Fibroblast of lung (primary cell): ENCODE measurements at places on chromosomes 5 and 9.

GRCh38 chr9:101315112-101315450 is 69.7 kb downstream of the BAAT start:
- DNase-seq, result no peak

DNA sequence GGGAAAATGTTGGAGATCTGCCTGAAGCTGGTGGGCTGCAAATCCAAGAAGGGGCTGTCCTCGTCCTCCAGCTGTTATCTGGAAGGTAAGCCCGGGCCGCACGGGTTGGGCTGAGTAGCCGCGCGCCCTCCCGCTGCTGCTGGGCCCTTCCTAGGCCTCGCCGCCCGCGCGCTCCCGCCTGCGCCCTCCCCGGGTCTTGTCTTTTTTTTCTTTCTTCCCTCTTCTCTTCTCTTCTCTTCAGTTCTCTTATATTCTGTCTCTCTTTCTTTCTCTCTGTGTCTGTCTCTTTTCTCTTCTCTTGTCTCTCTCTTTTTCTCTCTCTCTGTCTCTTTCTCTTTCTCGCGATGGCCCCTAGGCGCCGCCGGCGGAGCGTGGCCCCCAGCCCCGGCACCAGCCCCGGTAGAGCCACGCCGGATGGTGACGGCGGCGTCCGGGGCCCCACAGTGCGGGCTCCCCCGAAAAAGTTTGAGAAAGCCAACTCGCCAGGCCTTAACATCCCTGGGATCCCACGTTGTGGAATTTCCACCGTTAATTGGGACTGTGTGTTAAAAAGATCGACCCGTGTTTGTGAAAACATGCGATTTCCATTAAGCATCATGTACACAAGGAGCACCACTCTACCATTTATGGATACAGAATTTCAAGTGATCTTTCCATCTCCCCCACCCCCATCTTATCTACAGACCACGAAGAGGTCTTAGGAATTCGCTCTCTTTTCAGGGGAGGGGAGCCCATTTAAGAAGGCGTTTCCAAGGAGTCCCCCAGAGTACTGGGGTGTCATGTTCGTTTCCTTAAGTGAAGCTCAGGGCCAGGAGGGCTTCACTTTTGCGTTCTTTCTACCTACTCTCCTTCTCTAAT is 616 bp downstream of the ABL1 start:
- peak; percentile 62 for DNase-seq

DNA sequence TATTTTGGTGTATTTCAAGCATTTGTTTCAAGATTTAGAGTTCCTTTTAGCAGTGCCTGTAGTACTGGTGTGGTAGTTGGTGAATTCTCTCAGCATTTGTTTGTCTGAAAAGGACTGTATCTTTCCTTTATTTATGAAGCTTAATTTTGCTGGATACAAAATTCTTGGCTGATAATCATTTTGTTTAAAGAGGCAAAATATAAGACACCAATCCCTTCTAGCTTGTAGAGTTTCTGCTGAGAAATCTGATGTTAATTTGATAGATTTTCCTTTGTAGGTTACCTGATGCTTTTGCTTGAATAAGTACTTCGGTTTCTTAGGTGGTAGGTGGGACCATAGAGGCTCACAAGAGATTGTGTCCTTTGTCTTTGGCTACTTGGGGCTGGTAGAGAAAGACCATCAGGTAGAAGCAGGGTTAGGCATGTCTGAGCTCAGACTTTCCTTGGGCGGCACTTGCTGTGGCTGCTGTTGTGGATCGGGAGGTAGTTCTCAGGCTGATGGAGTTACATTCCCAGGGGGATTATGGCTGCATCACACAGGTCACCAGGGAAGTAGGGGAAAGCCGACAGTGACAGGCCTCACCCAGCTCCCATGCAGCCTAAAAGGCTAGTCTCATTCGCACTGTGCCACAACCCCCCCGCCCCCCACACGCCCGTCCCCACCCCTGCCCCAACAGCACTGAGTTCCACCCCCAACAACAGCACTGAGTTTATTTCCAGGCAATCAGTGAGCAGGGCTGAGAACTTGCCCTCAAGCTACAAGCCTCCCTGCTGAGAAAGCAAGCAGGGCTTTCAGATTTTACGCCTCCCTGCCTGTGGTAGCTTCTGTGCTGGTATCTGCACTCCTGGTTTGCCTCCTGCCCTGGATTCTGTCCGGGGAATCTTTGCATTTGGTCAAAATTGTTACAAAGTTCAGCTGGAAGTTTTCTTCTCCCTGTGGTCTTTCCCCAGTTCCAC is 127.1 kb upstream of the GLRA1 start:
- no peak for DNase-seq

DNA sequence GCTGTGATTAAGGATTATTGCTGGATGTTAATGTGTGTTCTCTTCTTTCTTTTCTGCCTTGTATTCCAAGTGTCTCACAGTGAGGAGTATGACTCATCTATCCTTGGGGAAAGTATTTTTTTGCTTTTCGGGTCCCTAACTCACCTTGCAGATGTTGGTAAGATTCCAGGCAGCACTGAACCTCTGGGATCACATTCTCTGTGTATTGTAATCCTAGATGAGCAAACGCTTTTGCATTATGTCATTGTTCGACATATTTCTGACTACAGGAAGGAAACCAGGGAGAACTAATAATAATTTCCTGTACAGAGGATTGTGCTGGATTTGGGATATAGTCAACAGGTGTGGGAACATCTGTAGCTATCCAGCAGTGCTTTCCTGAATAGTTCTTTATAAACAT is 246.1 kb upstream of the TUT7 start:
- DNase-seq, result peak; percentile 28

GRCh38 chr5:100424017-100424416 is 111.2 kb upstream of the FAM174A start:
- no peak for DNase-seq

DNA sequence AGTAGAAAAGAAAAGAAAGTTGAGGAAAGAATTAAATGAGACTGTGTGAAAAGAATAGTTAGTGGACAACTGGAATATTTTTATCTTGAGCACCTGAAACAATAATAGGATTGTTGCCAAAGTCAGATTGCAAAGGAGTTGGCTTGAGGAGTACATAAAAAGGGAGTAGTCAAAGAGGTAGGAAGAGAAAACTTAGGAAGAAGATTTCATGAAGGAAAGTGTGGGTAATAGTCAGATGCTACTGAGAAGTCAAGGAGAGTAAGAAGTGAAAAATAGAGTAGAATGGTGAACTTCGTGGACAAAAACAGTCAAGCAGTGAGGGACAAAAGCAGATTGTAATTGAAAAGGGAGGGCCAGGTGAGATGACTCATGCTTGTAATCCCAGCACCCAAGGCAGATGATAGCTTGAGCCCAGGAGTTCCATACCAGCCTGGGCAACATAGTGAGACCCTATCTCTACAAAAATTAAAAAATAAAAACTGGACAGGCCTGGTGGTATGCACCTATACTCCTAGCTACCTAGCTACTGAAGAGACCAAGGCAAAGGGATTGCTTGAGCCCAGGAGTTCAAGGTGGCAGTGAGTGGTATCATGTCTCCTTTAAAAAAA is 178.9 kb downstream of the NIPBL start:
- no peak for DNase-seq

- DNase-seq, result peak; percentile 68
Observed at GRCh38 chr5:83927140-83927733, 206.6 kb upstream of the HAPLN1 start.

DNA sequence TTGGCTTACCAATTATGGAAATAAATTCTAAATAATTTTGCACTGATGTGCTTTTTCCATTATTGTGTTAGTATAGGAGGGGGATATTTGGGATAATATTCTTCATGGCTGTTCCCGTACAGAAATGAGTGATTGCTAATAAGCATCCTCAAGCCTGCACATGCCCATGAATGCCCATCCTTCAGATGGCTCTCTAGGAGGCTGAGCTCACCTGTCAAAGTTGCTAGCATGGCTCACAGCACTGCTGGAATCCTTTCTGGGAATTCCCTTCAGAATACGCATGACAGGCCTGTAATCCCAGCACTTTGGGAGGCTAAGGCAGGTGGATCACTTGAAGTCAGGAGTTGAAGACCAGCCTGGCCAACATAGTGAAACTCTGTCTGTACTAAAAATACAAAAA is 124.1 kb downstream of the NXNL2 start:
- DNase-seq, result no peak

GRCh38 chr9:126474206-126474765 is 139.4 kb upstream of the LMX1B start:
- peak; percentile 76 for DNase-seq

- peak; percentile 13 for DNase-seq
Observed at GRCh38 chr5:89929834-89930233, 479.7 kb downstream of the CETN3 start.

DNA sequence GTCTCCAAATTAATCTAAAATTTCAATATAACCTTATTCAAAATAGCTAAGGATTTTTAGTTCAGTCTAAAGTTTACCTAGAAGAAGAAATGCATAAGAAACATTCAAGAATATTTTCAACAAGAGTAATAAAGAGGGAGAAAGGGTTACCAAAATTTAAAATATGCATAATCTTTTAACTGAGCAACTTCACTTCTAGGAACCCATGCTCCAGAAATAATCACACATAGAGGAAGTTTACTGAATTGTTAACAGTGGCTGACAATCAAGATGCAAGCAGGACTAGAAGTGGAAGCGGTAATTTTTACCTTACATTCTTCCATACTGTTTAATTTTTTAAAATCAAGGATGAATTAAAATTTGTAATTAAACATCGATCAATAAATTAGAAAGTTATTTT is 1.9 kb downstream of the PJA2 start:
- no peak for DNase-seq

DNA sequence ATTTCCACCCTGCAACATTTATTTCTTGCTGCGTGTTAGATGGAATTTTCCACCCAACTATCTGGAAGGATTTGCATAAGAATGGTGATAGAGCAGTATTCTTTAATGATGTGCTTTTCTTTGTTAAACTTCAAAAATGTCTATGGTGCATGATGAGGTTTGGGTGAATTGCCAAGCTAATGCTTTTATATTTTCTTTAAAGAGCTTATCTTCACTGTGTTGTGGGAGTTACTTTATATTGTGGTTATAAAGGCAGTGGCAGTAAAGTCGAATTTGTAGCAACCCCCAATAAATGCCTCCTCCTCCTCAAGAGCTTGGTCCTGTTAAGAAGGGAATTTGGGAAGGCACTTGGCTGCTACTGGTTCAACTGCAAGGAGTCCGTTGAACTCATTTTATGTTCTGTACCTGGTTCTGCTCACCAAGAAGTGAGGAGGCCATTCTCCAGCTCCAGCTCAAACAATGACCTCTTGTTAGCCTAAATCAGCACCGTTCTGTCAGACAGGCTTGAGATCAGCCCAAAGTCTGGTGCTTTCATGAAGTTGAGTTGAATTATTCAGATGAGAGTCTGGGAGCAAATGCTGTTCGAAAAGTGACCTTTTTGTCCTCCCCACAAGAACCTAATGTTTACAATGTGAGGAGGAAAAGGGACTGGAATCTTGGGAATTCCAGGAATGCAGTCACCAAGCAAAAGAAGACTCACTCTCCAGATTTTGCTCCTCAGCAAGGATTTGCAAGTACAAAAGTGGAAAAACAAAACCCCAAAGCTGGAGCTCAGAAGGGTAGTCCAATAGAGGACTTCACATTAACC is 217.0 kb downstream of the TMEM38B start:
- DNase-seq, result peak; percentile 40

DNA sequence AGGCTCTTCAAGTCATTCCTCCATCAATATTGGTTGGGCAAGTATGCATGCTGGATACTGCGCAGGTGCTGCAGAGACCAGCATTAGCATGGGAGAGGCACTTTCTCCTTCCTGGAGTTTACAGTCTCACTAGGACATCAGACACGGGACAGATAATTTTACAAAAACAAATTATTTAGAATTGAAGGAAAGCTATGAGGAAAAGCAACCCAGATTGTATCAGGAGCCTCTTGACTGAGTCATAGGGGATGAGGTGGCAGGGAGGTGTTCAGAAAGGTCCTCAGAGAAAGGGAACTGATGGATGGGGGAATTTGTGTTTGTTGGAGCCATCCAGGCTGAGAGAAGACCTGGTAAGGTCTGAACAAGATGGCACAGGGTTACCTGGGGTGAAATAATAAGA is 24.5 kb upstream of the RAB14 start:
- peak; percentile 39 for DNase-seq

DNA sequence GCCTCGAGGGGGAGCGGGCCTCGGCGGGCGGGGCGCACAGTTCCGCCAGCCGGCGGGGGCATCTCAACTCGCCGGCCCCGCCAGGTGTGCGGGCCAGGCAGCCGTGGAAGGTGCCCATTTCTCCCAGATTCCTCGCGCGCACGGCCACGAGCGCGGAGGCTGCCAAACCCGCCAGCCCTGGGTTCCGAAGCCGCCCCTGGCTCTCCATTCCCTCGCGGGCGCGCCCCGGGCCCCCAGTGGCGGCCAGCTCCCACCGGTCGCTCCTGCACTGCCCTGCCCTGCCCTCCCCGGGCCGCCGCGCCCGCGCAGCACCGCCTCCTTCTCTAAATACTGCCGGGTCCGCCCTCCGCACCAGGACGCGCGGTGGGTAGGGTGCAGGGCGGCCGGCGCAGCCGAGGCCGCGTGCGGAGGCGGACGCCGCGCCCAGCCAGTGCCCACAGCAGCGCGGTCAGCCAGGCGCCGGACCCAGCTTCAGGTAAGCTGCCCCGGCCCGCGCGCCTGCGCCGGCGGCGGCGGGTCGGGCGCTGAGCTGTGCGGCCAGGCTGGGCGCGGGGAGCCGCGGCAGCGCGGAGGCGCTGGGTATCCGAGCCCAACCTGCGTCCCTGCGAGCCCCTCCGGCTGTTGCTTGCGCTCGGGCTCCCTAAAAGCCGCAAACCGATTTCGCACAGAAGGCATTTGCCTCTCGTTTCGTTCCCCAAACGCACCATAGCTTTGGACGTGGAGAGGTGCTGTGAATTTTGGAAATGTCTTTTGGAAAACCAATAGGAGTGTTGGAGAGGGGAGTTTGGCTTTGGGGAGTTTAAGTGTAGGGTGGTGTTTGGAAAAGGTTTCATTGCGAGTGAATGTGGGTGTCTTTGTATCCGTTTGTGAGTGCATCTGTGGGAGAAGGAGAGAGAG is at the start of gene TMEM171:
Gene TMEM171, plus strand, starts transcription at position 354 of the 897 bp plus-strand sequence. CDS start 2,799 bp downstream, outside the sequence.
- peak; percentile 50 for DNase-seq
